Stimulated activated CD8-positive, alpha-beta memory T cell treated with anti-CD3 and anti-CD28 coated beads, Interleukin-7, amount 100 ng/mL, for 1 hour (primary cell): ENCODE measurements at places on chromosomes 11 and 22.

GRCh38 chr11:76574406-76574805 lies 96.1 kb downstream of the LRRC32 start:
- no peak for DNase-seq

GRCh38 chr11:45933131-45933831 lies 10.8 kb downstream of the LARGE2 start:
- no peak for DNase-seq

DNA sequence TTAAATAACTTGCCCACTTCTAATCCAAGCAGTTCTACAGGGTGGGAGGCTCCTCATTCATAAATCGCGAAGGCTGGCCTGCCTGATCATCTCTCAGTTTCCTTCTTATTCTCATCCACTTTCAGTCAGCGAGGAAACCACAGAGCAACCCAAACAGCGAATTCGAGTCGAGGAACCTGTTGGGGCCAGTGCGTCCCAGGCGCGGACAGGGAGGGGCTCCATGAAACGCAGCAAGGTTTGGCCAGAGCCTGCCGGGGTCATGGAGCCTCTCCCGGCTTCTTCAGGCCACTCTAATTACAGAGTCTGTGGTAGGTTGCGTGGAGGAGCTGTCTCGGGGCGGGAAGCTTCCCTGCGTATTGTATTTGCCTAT lies 741 bp upstream of the NAV2 start:
- no peak for DNase-seq

- DNase-seq = peak; percentile 55
These were observed 38.2 kb upstream of the WEE1 start for GRCh38 chr11:9535189-9535781.

GRCh38 chr11:9020916-9021315 lies 17.1 kb upstream of the NRIP3 start:
- DNase-seq = no peak

GRCh38 chr11:8068605-8069221 lies 12.3 kb upstream of the TUB start:
- no peak for DNase-seq

DNA sequence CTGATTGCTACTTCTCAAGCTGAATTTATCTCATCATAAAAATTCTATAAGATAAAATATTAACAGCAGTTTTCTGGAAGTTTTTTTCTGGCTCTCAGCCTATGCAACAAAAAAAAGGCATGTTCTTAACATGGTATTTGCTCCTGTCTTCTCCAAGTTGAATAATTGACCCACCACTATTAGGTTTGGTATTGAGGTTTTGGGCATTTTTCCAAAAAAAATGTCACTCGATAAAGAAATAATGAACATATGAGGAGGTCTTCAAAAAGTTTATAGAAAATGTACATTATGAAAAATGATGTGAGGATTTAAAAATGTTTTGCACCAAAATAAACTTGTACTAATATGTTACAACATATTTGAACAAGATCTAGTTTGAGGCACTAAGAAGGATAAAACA lies 808.6 kb upstream of the RAG2 start:
- no peak for DNase-seq

GRCh38 chr11:8593935-8594909 lies at the start of gene STK33:
Gene STK33 (minus strand): TSS chr11:8594228. CDS start chr11:8474905, 119,323 bp downstream.
- no peak for DNase-seq

GRCh38 chr11:131041331-131042040 lies 125.2 kb upstream of the SNX19 start:
- no peak for DNase-seq

DNA sequence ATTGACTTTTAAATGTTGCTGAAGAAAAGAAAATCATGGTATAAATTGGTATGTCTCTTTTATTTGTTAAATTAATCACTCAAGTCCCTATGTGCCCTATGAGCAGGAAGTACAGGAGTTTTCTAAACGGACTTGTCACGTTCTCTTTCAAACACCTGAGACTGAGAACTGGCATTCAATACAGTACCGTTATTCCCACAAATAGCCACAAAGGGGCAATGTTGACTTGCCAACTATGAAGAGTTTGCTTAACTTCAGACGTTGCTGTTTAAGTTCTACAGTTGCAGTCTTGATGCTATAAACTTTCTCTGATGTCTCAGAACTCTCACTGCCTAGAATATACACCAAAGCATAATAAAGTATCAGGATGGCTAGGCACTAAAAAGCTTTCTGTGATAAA lies 7.6 kb downstream of the OR56A1 start:
- DNase-seq = no peak

- DNase-seq = no peak
These were observed 382.7 kb downstream of the METTL15 start for GRCh38 chr11:28490773-28491382.

DNA sequence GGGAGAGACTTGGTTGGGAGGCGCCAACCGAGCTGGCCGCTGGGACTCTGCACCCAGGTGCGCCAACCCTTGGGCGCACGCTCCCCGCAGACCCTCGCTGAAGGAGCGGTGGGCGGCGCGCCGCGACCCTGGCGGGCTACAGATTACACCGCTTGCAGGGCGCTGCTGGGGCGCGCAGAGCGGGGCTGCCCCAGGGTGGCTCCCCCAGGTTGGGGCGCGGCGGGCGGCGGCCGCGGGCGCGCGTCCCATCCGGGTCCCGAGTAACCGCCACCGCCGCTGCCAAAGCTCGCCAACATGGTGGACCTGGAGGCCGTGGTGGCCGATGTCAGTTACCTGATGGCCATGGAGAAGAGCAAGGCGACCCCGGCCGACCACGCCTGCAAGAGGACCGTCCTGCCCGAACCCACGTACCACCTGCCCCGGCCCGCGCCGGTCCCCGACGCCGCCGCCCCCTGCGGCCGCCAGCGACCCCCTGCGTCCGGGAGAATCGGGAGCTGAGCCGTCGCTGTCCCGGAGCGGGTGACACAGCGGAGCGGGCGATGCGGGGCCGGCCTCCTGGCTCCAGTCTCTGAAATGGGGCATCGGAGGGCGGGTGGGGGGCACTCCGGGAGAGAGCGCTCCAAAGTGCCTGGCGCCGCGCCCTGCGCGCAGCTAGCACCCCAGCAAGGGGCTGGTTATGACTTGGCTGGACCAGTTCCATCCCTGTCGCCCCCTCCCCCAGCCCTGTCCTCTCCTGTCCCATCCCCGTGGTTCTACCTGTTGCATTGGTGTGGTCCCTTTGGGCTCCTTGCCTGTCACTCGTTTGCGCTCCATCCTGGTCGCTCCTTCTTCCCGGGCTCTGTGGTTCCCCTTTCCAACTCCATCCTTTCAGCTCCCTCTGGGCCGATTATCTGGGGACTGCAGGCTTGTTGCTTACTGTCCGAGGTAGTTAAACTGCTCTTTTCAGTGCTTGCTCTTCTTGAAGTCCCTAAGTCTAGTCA lies 143.3 kb upstream of the GRK3 start:
- no peak for DNase-seq

GRCh38 chr22:41469218-41469851 lies 418 bp downstream of the ACO2 start:
- no peak for DNase-seq

DNA sequence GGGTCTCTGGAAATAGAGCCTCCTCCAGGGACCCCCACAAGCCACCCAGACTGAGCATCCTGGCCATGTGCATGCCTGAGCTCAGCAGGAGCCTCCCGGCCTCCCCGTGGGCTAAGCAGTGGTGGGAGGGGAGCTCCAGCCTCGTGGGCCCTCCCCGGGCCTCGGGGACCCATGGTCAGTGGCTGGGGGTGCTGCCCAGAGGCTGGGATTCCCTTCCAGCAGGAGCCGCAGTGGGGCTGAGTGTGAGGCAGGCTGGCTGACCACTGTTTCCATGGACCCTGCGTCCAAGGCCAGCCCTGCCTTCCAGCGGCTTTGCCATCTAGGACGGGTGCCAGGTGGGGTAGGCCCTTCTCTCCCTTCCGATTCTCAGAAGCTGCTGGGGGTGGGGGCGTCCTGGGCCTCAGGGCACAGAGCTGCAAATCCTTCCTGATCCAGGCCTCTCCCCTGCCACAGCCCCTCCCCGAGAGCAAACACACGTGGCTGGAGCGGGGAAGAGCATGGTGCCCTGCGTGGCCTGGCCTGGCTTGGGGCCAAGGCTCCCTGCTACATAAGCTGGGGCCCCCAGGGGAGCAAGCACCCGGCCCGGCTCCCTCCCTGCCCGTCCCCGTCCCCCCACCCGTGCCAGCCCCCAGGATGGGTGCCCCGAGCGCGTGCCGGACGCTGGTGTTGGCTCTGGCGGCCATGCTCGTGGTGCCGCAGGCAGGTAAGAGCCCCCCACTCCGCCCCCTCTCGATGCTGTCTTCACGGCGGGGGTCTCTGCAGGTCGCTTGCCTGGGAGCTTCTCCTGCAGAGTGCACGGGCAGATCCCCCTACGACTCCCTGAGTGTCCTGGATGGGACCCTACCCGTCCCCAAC lies at the start of gene MUC5B:
MUC5B (plus strand) TSS at position 576 of the 855 bp plus-strand sequence; CDS start at position 634, 58 bp downstream.
- no peak for DNase-seq

DNA sequence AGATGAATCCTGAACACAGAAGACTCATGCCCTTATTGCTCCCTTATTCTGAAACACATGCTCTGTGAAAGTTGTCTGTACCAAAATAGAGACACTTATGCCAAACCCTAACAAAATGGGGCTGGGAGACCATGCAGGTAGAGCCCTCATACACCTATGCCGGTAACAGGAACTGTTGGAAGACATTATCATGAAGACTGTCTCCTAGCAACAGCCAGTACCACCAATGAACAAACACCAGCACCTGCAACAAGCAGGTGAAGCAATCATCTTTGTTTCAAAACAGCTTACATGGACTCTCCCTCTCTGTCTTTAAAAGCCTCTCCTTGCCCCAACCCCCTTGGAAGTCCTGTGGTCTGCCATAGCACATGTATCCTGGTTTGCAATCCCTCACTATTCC lies 17.2 kb downstream of the SLC5A4 start:
- no peak for DNase-seq

DNA sequence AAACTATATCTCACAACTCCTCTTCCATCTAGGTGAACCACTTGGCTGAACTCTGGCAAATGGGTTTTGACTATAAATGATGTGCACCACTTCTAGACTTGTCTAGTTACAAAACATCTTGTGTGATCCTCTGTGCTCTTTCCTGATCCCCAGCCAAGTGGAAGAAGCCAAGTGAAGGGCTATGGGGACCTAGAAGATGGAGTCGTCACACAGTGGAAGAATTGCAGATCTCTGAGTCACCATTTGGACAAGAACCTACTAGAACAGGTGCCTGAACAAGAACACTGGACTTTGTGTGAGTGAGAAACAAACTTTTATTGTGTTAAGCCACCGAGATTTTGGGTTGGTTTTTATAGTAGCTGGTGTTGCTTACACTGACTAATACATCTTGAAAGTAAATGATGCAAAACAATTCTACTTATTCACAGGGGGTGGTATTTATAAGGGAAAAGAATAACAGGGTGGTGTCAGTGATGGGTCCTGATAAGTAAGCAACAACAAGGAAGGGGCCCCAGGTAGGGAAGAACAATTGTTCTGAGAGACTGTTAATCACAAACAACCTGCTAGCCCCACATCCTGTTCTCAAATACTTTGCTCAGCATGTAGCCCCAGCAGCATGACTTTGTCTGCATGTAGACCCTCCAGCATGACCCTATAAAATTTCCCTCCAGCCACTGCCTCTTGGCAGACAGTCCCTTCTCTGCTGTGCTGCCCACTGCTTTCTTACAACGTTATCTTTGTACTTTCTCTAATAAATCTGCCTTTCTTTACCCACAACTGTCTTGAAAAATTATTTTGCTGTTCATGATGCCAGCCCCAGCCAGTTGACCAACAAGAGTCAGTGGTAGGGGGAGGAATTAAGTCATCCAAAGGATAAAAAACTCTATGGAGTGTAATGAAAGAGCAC lies 280.7 kb upstream of the PLET1 start:
- no peak for DNase-seq
